T-helper 9 cell (primary cell): ENCODE measurements at places on chromosomes 4 and X.

DNA sequence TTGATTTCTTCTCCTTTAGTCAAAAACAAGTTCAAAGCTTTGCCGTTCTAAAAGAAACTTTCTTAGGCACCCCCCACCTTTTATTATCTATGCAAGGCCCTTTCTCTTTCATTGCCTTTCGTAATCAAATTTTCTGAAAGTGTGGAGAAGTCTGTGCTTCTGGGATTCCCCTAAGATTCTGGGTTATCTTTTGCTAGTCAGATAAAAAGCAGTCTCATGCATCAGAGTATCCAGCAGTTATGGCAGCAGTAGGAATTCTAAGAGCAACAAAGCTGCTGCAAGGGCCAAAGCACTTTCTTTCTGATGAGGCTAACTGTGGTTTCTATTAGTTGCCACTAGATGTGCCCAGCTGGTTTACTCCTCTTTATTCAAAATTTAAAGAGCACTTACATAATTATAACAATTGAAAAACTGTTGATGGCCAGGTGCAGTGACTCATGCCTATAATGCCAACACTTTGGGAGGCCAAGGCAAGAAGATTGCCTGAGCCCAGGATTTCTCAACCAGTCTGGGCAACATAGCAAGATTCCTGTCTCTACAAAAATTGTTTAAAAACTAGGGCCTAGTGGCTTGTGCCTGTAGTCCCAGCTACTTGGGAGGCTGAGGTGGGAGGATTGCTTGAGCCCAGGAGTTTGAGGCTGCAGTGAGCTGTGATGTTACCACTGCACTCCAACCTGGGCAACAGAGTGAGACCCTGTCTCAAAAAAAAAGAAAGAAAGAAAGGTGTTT, 296.2 kb downstream of the PAPSS1 start:
- DNase-seq: no peak

DNA sequence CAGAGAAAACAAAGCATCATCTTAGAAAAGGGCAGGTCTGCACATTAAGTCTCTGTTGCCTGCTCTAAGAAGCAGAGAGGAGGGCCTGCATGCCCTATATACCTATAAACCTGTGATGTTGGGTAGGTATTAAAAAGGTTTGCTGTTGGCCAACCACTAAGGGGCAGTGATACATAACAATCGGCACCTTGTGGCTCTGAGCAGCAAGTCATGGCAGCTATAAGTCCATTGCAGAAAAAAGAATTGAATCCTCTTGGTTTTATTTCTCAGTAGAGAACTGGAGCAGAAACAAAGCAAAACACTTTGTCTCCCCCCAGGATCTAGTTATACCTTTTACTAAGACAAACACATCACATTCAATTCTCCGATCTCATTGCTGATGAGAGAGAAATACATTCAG, 1364.4 kb downstream of the STIM2 start:
- DNase-seq: no peak

- no peak for DNase-seq
These were observed 276.9 kb upstream of the PCDH7 start for GRCh38 chr4:30443289-30443688.

- DNase-seq: no peak
These were observed 902.7 kb upstream of the EPHA5 start for GRCh38 chr4:66572949-66573348.

GRCh38 chr4:16916719-16917337, 18.4 kb upstream of the LDB2 start:
- DNase-seq: peak; percentile 37

- no peak for DNase-seq
These were observed 1179.6 kb upstream of the PCDH7 start for GRCh38 chr4:29540439-29541102.

GRCh38 chr4:66539745-66540144, 869.5 kb upstream of the EPHA5 start:
- DNase-seq: no peak

DNA sequence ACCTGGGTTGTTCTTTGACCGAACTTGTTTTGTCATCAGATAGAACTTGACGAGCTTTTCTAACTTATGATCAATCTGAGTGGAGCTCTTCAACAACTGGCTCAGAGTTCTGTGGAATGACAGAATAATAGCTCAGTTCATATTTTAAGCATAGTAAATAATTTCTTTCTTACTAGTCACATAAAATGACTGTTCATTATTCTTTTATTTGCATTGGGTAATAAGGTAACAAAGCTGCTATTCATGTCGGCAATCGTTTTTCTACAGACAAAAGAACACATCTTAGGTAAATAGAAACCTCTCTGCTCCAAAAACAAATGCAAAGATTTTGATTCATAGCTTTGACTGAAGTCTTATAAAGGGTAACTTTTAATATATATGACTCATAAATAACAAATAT, 57.3 kb upstream of the CXCL8 start:
- DNase-seq: no peak

DNA sequence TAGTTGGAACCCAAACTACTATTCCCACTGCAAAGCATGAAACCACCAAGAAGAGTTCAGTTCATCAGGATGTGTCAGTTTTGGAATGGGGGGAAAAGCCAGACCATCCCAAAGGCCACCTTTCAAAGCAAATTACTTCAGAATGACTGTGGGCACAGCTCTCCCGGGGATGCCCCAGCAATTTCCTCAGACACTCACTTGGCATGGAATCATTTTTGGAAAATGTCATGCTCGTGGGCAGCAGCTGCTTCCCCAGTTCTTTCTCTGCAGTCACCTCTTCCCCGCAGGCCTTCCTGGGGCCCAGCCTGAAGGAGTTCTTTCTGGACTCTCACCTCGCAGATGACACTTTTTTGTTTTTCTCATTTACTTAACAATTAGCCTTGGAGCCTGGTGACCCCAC, 350.3 kb downstream of the NR3C2 start:
- DNase-seq: no peak

- DNase-seq: no peak
These were observed 115.2 kb upstream of the OTUD4 start for GRCh38 chr4:145295547-145295946.

GRCh38 chr4:126221282-126221681, 906.5 kb downstream of the FAT4 start:
- no peak for DNase-seq

DNA sequence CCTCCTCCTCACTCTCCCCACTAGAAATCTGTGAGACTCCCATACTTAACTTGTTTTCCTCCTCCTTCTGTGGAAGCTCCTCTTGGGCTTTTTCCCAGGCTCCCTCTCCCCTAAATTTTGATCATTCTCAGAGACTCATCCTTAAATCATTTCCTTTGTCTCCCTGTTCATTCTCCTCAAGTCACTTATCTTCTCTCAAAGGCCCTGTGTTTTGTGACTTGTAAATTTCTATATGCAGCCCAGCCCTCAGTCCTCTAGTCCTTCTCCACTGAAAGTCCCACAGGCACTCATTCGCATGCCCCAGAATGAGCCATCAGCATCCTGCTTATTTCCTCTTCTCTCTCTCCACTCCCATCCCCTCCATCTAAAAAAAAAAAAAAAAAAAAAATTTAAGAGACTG, 171.8 kb downstream of the SOWAHB start:
- DNase-seq: no peak

- no peak for DNase-seq
These were observed 98.1 kb upstream of the EGFL6 start for GRCh38 chrX:13471269-13471668.

- no peak for DNase-seq
These were observed 28.2 kb downstream of the SAT1 start for GRCh38 chrX:23811108-23811651.

- DNase-seq: no peak
These were observed 155.8 kb upstream of the DGKK start for GRCh38 chrX:50626432-50626831.

DNA sequence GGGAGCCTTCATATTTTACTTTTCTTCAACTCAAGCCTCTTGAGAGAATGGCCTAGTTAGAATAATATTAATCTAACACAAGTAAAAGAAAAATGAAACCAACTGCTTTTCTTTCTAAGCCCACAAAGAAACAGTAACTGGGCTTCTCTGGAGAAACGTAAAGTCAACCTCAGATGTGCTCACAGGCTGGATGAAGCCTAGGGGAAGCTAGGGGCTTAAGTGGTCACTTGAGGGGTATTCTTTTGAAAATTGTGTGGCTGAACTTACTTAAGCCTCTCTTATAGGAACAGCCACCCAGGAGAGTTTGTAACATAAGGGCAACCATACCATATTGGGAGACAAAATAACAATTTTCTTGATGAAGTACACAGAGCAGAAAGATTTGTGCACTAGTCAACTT, 279.0 kb downstream of the SPRY1 start:
- no peak for DNase-seq

DNA sequence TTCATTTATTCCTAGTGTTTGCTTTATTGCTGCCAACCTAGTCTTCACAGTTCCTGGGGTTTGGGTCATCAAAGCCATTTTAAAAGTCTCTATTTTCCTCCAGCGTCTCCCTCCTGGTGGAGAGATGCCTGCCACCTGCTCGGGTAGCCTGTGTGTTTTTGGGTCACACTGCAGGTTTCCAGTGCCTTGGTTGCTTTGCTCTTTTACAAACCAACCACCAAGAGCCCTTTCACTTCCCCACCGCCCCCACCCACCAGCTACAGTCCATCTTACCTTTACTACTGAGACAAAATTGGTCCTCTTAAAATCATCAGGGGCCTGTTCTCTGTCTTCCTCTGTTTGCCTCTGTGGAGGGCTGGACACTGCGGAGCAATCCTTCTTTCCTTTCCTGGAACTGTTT, 280.5 kb upstream of the GATB start:
- no peak for DNase-seq

DNA sequence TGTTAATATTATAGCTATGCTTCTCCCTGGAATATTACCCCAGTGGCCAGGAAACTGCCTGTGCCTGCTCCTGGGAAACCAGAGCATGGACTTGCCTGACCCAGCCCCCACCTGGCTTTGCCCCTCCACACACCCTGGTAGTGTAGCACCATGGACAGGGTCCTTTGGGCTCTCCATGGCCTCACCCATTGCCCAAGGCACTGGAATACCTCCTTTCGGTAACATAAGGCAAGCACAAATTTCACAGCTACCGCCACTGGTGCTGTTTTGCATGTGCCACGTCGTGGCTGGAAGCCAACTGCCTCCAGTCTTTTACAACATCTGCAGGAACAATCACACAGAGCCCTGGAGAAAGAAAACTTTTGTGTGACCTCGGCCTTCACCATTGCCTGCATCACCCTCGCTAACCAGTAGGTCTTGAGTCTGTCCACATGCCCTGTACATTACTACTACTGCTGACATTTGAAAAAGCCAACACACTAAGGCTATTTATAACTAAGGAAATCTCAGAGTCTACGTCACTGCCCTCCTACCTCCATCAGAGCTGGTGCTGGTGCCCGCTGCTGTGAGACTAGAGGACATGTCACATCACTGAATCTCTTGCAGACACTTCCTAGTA, 47.7 kb downstream of the HPGD start:
- DNase-seq: no peak

GRCh38 chr4:7824218-7824617, 115.4 kb downstream of the AFAP1 start:
- DNase-seq: no peak

- DNase-seq: no peak
These were observed 3.0 kb downstream of the ARHGEF38 start for GRCh38 chr4:105555409-105555808.

- DNase-seq: no peak
These were observed 136.8 kb downstream of the TMA16 start for GRCh38 chr4:163631288-163631687.

GRCh38 chr4:174213731-174214100, 69.8 kb downstream of the FBXO8 start:
- no peak for DNase-seq

DNA sequence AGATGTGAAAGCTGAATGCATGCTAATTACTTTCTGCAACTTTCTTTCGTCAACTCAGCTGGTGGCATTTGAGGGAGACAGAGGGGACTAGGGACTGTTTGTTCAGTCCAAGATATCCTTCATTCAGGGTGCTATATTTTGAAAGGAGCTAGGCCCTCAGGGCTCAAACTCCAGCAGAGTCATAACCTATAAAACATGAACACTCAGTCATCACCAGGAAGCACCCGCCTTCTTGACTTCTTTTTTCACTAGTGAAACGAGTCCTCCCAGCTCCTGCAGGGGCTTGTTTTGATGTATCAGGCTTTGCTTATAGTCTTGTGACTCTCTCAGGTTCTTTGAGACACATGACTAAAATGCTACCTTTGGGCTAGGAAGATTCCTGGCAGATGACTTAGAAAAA, 230.6 kb downstream of the PCDH7 start:
- no peak for DNase-seq

GRCh38 chrX:47618923-47619485, 653 bp downstream of the SYN1 start:
- no peak for DNase-seq

- DNase-seq: no peak
These were observed 33.8 kb downstream of the TXK start for GRCh38 chr4:48100256-48100655.

GRCh38 chrX:53223955-53224859, 800 bp downstream of the KDM5C start:
- peak; percentile 10 for DNase-seq

DNA sequence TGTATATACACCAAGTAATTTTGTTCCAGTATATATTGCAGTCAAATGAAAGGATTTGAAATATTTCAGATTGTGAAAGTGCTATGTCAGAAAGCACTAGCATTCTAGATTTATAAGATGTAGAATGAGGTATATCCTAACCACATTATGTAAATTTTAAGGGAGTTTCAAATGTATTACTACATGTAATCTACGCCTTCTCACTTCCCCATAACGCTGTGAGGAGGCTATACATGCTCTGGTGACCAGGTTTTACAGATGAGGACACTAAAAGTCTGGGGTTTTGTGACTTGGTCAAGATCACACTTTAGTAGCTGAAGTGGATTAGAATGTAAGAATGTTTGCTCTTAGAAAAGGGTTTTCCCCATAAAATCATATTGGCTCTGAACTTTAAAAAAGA, 8.1 kb downstream of the ENPEP start:
- no peak for DNase-seq

GRCh38 chrX:55006827-55007621, 6.9 kb downstream of the APEX2 start:
- no peak for DNase-seq

DNA sequence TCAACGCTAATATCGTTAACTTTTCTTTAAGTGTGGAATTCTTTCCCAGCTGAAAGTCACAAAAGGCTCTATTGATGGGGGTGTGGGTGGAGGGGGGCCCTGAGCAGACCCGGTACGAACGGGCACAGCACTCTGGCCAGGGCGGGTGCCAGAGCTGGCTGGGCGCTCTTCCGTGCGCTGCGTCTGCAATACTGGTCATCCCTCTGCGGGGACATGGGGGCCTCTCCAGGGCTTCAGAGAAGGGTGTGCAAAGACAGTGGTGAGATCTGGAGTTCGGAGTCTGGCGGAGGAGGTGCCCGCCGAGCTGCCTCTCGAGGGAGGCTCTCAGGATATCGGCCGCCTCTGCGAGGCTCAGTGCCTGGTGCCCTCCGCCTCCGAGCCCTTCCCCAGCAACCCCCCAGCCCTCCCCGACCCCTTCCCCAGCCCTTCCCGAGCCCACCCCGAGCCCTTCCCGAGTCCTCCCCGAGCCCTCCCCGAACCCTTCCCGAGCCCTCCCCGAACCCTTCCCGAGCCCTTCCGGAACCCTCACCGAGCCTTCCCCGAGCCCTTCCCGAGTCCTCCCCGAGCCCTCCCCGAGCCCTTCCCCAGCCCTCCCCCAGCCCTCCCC, 34.3 kb downstream of the FGFRL1 start:
- no peak for DNase-seq
